ENCODE measurements at places on chromosomes 7 and 10.

DNA sequence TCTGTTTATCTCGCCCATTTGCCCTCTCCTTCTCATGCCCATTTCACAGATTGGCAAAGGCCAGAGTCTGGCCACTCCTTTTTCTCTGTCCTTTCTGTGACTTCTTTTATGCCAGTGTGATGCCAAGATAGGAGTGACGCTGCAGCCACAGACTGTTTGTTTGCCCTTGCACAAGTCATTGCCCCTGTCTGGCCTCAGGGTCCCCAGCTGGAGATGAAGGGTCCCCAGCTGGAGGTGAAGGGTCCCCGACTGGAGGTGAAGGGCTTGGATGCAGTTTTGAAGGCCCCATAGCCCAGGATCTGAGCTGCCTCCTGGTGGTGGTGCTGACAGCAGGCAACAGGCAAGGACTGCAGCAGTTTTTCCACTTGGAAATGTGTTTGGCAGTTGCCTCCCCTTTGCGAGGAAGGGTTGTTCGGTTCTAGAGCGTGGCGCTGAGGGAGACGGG, 50.8 kb upstream of the SLC29A3 start:
- DNase-seq, result no peak

DNA sequence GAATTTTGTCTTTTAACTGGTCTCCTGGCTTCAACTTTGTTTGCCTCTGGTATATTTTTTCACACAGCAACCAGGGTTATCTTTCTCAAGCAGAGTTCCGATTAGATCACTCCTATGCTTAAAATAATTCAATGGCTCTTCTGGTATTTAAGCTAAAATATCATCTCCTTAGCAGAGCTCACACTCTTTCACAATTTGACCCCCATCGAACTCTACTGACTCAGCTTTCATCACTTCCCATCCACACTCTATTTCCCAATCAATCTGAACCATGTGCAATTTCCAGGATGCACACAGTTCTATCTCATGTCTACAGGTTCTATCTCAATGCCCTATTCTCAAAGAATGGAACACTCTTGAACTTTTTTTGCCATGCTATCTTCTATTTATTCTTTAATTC, 809.5 kb downstream of the GRID1 start:
- DNase-seq, result no peak

- no peak for DNase-seq
Measured at GRCh38 chr10:44589181-44589943, 204.5 kb upstream of the CXCL12 start.

GRCh38 chr7:49783446-49783845, 10.0 kb downstream of the VWC2 start:
- DNase-seq, result no peak

- no peak for DNase-seq
Measured at GRCh38 chr7:70353946-70354335, 755.7 kb downstream of the AUTS2 start.

GRCh38 chr10:3948843-3949242, 163.8 kb upstream of the KLF6 start:
- DNase-seq, result peak; percentile 91

GRCh38 chr10:4671451-4672145, 154.4 kb upstream of the AKR1E2 start:
- DNase-seq, result no peak

- no peak for DNase-seq
Measured at GRCh38 chr7:135717693-135718092, 10.3 kb downstream of the SLC13A4 start.

GRCh38 chr10:101261702-101262101, 32.4 kb upstream of the LBX1 start:
- DNase-seq, result no peak

GRCh38 chr10:5679606-5680005, 5.0 kb upstream of the TASOR2 start:
- DNase-seq, result no peak

DNA sequence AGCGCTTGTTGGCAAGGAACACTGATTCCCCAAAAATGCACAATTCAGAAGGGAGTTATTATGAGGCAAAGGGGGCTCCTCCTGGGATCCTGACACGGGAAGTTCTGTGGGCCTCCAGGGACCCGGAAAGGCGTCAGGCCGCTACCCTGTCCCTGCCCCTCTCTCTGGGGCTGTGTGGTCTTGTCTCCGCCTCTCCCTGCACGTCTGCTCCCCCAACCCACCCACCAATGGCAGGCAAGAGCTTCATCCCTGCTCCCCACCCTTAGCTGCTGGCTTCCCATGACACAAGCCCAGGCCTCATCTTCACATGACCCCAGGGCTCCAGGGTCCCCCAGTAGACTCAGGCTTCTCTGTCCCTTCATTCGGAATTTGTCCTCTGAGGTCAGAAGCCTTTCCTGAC, 31.0 kb upstream of the ADRB1 start:
- no peak for DNase-seq

- no peak for DNase-seq
Measured at GRCh38 chr7:135942614-135943013, 34.5 kb downstream of the MTPN start.

DNA sequence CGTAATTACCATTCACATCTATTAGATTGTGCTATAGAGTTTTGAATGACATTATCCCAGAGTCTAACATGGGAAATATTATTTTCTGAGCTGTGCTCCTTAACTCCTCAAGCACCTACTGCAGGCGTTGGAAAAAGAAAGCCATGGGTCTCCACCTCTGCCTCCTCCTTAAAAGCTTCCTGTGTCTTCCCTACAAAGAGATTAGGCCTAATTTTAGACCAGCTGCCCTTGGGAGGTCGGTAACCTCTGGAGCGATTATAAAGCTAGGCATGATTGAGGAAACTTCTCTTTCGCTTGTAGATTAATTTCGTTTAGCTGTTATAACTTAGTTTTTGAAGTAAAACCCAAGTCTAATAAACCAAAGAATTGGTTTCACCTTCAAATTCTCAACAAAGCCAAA, 75.2 kb downstream of the PLXDC2 start:
- no peak for DNase-seq

DNA sequence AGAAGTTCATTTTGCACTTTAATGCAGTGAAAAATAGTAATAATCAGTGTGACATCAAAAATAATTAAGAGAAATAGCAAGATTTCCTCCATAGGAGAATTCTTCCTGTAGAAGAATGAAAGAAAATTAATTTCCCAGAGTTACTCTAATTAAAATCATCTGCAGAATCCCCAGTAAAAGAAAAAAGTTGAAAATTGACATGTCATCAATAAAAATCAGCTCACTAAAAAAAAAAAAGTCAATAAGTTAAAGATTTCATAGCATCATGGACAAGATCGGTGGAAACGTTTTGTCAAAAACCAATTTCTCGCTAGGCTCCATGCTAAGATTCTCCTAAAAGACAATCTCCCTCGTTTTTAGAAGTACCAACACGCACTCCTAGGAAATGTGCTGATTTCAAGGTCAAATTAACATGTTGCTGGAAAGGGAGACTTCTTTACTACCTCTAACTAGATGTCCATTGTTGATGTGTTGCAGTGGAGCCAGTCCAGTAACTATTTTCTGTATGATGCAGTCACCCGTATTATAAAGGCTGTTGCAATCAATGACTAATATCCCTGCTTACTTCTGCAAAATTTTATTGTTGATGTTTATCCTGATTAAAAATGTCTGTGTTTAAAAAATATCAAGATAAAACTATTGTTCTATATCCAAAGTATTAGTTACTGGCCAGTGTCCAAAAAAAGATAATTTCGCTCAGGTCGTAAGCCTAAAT, 591.9 kb upstream of the MGMT start:
- DNase-seq, result no peak

DNA sequence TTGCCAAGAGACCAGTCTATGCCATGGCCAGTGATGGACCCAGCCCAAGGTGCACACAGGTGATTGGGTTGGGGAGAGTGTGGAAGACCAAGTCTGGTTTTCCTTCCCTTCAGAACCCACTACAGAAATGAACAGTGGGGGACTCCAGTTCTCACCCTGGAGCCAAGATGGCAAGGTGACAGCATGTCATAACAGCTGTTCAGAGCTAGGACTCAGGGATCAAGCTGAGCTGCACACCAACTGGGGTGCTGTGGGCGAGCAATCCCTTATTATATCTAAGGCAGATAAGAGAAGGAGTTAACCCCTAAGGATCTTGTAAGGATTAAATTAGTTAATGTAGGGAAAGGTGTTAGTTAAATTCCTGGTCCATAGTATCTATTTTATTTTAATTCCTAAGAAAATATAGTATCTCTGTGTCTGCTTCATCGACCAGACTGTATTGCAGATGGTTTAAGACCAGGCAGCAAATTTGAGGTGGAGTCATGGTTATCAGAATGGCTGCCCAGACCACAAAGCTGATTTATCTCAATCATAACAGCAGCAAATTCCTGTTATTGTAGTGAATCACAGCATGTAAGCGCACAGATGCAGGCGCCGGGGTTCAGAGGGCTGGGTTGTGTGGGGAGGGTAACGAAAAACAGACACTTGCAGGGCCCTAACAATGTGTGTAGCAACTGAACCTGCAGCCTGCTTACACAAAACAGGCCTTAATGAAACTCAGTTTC, 208.7 kb upstream of the ZNF32 start:
- no peak for DNase-seq

GRCh38 chr10:50325449-50326171, 74.3 kb upstream of the ASAH2 start:
- DNase-seq, result no peak

GRCh38 chr10:97743169-97743943, 6.4 kb downstream of the ZFYVE27 start:
- no peak for DNase-seq

- no peak for DNase-seq
Measured at GRCh38 chr7:81447351-81447952, 322.4 kb downstream of the HGF start.

DNA sequence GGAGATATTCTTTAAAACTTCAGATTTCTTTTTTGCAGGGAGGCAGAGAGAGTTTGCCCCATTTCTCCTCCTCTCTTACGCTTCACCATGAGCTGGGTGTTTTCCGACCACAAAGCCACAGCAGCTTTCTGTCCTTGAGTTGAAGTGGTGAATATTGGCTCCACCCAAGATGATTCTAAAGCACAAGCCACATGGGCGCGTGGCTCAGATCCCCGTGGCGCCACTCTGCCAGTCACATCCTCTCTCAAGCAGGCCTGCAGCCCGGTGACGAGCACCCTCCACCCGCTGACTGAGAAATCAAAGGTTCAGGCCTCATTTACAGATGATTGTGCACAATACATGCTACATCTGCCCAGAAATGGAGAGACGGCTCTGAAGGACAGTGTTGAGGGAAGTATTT, 27.6 kb upstream of the RNF32 start:
- peak; percentile 78 for DNase-seq

DNA sequence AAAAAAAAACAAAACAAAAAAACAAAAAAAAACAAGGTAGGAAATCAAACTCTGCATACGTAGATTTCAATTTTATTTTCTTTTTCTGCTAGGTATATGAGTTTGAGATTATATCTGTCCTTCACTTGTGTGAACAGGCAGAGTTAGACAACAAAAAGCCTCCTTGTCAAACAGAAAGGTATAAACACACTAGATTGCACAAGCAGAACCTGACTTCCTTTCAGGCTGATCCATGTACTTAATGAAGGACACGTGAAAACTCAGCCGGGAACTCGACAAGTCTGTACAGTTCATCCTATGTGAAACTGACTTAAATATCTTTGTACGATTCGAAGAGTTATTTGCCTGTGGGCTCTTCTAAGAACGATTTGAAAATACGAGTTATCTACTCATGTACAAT, 254.1 kb downstream of the ARL4A start:
- DNase-seq, result no peak

DNA sequence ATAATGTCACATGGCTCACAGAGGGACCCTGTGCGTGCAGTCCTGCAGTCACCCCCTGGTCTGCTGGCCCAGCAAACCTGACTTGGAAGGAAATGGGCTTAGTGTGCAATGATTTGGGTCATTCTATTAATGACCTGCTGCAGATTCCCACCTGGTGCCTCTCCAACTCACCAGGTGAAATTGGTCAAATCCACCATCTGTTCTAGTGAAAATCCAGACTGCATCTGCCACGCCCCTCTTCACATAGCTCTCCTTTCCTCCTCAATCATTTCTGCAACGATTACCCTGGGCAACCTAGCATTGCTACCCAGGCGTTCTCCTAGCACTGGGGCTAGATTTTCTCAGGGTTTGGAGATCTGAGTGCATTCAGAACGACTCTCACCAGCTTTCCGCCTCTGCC, 29.4 kb downstream of the SRRM3 start:
- no peak for DNase-seq

DNA sequence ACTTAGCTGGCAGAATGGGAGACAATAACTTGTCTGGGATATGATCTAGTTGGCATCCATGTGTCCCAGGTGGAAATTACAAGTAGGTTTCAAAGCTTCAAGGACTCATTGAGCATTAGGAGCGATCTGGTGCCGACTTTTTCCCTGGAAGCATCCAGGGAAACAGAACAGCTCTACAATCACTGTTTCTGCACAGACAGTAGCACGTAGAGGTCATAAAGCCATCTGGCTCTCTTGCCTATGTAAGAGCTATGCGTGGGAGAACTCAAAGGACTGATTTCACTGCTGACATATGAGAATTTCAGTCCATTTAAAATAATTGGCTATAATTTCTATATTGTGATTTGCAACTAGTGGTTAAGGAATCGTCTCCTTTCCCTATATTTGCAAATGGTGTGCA, 791.7 kb downstream of the REEP3 start:
- no peak for DNase-seq

- DNase-seq, result no peak
Measured at GRCh38 chr7:36145686-36146085, 7.4 kb upstream of the EEPD1 start.

DNA sequence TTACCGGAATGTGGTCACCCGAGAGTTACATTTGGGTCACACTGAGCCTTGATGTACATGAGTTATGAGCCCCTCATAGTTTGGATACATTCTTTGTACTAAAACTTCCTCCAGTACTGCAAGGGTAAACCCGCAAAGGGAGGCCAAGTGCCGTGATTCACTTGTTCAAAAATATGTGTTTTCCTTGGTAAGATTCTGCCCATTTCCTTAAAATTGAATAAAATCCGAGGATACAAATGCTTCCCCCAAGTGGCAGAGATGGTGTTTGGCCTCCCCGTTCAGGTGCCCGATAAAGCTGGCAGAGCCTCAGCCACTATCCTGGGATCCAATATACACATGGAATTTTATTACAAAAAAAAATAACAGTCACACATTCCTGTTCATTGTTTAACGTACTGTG, 268.3 kb downstream of the DIP2C start:
- DNase-seq, result no peak

DNA sequence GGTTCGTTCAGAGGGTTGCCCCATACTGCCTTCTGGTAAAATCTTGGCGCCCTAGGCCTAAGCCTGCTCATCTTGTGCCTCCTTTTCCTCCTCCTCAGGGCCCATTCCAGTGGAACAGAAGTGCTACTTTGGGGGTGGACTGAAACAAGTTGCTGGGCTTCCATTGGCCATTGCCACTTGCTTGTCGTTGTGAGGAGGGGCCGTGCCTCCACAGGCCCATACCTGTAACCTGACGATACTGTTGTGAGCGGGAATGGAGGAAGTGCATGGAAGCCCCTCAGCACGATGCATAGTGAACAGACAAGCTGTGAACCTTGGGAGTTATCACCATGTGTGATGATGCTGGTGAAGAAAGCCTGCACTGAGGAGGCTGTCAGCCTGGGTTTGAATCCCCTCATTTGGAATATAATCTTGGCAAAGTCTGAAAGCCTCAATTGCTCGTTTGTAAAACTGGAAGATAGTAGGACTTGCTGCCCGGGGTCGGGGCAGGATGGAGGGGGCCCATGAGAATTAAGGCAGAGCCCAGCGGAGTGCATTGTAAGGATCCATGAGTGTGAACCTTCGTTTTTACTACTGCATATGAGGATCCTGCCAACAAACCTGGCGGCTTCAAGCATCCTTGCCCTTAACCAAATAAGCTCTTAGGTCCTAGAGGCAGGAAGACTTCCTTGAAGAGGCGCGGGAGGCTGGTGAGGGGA, 671 bp upstream of the PAPSS2 start:
- no peak for DNase-seq

GRCh38 chr7:4042402-4043045, 639.6 kb upstream of the FOXK1 start:
- no peak for DNase-seq
